ENCODE measurements at places on chromosomes 4 and X.

DNA sequence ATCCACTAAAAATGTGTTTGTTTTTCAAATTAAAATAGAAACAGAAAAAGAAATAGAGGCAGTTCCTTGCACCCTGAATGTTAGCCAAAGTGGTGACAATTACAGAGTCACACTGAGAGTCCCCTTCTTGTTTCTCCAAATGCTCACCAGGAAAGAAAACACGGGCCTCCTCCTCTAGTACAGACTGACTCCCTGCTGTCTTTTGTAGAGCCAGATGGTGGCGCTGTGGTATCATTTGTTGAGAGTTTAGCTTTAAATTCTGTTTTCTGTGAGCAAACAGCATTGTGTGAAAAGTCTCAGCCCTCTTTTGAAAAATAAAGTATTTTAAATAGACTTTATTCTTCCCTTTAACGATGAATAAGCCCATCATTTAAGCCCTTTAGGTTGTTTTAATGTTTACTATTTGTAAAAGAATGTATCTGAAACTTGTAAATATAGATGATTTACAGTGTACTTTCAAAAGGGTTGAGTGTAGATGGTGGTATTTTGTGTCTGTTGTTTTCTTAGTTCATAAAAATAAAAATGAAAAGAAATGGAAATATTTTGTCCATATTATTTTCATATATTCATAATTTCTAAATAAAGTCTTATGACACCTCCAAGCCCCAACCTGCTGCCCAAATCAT lies 36.9 kb upstream of the ATOH1 start:
- DNase-seq: peak; percentile 24

DNA sequence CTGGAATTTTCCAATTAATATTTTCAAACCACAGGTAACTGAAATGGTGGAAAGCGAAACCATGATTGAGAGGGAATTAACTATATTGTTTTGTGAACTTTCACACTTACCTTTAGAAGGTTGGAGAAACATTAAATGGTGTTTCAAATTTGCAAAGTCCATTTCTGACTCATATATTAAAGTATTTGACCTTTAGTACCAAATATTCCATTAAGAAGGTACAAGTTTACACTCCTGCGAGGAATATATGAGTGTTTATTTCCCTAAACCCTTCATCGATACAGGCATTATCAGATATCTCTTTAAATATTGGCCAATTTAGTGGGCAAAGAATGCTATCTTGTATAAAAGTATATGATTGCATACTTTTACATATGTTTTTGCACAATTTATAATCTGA lies 44.1 kb upstream of the NPNT start:
- DNase-seq: no peak

GRCh38 chrX:16416588-16416987 lies 233.4 kb upstream of the S100G start:
- DNase-seq: no peak

- no peak for DNase-seq
These were observed 1.3 kb downstream of the VMA21 start for GRCh38 chrX:151398346-151398745.

DNA sequence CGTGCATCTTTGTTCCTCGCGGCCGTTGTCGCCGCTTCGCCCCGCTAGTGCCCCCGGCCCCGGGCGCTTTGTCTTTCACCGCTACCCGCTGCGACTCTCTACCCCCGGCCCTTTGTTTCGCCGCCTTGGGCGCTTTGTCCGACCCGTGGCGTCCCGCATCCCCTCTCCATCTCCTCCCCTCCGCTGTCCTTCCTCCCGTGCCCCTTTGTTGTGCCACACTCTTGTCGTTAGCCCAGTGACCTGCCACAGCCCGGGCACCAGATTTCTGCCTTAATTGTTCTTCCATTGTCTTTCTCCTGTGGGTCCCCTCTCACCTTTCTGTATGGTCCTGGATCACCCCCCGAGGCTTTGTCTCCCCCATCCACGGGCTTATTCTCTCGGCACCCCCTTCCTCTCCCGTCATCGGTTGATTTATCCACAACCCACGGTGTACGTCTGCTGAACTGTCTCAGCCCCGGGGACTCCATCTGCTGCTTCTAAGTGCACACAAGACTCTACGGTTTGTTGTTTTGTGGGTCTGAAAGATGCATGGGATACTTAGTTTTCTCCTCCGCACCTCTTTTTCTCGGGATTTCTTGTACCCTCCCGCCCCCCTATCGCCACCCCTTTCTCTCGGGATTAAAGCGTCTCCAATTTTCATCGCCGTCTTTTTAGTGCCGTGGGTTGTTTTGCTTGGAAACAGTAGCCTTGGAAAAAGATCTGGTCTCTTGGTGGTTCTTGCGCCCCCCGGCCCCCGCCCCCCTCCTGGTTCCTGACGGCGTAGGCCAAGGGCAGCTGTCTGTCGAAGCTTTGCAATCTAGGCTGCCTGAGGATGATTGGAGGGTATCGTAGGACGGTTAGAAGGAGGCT lies 783 bp downstream of the RBPJ start:
- DNase-seq: no peak

Data from HTR-8/SVneo (cell line).